ENCODE measurements at places on chromosomes 12 and 14.

GRCh38 chr12:14656846-14657245 lies 39.6 kb downstream of the GUCY2C start:
- DNase-seq, result no peak

GRCh38 chr14:73091044-73091443 lies 32.7 kb downstream of the RBM25 start:
- DNase-seq, result no peak

- DNase-seq, result no peak
Observed at GRCh38 chr14:50616275-50616674, 51.8 kb downstream of the SAV1 start.

DNA sequence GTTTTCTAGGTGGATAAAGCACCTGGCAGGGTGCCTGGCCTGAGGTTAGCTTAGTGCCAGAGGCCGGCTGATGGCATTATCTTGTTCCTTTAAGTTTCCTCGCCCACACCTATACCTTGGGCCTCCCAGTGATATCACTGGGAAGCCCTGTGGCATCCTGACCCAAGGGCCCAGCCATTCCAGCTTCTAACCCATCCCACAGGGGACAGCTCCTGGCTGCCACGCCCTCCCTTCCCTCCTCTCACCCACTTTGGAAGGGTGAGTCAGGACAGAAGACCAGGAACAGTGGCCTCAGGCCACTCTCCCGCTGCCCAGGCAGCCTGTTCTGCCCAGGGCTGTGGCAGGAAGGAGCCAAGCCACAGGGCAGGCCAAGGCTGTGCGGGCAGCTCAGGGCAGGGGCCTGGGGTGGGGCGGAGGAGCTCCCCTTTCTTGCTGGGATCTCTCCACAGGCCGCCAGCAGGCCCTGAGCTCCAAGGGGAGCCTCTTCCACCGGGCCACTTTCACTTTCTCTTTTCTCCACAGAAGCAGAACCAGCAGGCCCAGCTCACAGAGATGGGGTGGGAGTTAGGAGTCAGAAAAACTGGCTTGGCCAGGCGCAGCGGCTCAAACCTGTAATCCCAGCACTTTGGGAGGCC lies 75.1 kb downstream of the IRF2BPL start:
- peak; percentile 75 for DNase-seq

- DNase-seq, result no peak
Observed at GRCh38 chr14:64707661-64708060, 3.4 kb downstream of the PLEKHG3 start.

DNA sequence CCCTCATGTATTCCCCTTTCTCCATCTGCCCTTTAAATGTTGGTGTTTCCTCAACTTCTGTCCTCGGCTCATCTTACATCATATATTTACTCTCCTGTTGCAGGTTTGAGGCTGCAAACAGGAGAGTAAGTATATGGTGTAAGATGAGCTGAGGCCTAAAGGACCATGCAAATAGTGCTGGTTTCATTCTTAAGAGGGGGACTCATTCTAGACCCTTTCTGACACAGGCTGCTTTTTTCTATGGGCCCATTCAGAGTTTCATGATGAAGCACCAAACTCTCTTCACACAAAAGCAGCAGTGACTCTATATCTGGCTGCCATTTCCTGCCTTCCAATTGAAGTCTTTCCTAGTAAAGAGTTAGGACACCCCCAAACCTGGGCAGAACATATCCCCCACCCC lies 218.5 kb downstream of the PHLDA1 start:
- no peak for DNase-seq

DNA sequence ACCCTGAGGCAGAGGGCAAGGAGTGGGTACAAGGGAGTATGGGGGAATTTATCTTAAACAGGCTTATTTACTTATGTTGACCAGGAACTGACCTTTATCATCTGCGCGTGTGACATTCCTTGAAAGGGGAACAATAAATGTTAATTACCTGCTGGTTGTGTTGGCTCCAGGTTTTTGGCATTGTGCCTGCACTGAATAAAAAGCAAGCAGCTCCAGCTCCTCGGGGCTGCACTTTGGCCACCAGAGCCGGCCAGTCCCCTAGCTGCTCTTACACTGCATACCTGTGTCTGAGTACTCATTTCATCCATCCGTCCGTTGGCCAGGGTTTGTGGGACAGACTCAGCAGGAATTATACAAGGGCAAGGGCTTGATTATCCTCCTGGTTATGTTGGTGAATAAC lies 68.8 kb upstream of the GTF2A1 start:
- DNase-seq, result no peak

GRCh38 chr14:68513137-68513536 lies 279.7 kb downstream of the ZFP36L1 start:
- DNase-seq, result no peak

- no peak for DNase-seq
Observed at GRCh38 chr14:51595881-51596455, 55.7 kb upstream of the FRMD6 start.
